ENCODE measurements at places on chromosomes 2 and 18.

DNA sequence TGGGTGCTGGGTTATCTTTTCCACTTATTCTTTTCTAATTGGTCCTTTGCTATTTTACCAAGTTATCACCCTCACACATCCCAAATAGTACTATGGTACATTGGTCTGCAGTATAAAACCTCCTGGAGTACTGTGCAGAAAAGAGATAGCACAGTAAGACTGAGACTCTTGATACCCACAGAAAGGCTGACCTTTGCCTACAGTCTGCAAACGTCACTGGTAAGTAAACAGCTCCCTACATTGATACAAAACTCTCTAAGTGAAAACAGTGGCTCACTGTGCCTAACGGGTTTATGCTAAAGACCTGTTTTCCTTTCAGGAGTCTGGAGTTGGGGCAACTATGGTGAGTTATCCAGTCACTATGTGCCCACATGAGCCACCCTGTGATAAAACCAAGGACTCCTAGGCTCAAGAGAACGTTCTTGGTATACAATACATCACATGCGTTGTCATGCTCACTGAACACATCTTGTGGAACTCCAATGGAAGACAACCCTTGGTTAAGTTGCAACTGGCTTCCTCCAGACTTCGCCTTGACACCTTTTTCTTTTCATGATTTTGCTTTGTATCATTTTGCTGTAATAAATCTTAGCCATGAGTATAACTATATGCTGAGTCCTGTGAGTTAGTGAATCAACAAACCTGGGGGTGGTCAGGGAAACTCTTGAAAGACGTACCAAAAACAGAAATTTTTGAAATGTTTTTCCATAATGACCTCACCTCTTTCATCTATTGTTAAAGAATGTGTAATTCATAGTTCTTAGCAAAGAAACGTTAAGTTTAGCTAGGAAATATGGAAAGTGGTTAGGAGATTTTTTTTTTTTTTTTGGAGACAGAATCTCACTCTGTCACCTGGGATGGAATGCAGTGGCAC lies 104.9 kb downstream of the C2orf74 start:
- DNase-seq, result no peak

DNA sequence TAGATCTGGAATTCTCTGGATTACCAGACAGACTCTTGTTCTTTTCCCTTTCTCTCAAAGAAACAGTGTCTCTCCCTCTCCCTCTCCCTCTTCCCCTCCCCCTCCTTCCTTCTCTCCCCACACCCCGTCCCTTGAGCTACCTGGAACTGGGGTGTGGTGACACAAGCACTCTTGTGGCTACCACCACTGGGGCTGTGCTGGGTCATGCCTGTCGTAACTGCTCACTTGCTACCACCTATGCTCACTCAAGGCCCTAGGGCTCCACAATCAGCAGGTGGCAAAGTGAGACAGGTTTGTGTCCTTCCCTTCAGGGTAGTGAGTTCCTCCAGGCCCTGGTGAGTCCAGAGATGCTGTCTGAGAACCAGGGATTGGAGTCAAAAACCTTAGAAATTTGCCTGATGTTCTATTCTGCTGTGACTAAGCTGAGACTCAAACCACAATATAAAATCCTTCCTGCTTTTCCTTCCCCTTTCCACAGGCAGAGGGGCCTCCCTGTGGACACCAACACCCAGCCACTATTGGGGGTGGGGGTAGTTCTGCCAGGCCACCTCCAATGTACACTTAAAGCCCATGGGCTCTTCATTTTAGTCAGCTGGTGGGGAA lies 70.8 kb downstream of the OXER1 start:
- no peak for DNase-seq

DNA sequence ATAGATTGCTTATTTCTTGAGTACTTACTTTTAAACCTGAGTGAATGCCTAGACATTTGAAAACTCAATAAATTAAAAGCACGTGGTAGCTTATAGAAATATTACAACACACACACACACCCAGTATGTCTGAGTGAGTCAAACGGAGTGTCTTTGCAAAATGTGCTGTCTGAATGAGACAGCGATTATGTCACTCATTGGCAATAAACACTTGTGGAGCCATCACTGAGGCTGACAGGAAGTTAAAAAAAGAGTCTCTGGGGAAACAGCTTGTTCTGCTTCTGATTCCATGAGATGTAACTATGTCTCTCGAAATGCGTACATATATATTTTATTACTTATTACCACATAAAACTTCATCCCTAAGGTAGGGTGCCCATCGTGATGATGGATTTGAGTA lies 22.3 kb upstream of the VPS4B start:
- DNase-seq, result no peak

DNA sequence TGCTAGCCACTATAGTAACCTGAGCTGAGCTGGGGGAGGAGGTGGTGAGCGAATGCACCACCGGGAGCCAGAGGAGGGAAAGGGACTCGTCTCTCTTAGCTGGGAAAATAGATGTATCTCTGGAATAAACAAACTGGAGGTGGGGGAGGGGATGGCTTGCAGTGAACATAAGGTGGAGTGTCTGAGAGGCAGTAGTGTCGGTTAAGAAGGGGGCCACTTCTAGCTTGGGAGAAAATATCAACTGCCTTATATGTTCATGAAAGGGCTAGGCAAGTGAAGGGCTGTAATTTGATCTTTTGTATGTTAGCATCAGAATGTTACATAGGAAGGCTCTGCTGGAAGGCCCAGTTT lies 2.2 kb downstream of the SETBP1 start:
- no peak for DNase-seq
